ENCODE measurements at places on chromosomes 1 and 21.

DNA sequence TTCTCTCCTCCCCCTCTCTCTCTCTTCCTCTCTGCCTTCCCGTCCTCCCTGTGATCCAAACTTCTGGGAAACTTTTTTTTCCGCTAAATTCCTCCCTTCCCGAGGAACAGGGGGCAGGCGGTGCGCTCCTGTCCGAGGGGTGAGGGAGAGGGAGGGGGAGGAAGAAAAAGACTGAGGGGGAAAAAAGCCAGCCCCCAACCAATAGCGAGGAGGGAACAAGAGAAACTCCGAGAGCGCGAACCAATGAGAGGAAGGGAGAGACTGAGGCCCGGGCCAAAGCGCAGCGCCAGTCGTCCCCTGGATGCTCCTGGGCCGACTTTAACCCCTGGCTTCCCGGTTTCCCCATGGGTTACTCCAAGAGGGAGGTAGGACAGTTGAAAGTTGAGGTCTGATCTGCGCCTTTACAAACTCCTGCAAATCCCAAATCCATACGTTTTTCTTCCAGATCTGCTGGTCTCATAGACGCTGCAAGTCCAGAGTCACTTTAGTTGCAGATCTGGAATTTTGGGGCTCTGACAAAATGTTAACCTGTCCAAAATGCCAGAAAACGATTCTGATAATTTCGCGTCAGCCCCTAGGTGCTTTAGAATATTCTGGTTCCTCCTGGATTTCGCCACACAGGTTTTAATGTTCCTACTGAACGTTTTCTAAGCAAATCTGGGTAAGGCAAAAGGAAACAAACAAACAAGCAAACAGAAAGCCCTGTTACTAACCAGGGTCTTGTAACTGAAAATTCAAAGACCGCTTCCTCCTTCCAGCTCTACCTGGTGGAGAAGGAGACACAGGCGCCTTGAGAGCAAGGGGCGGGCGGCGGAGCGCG is at the start of gene TBX15:
Gene TBX15, minus strand, starts transcription at position 158 of the 820 bp plus-strand sequence. CDS start 548 bp downstream, outside the sequence.
- ATAC-seq = no peak

DNA sequence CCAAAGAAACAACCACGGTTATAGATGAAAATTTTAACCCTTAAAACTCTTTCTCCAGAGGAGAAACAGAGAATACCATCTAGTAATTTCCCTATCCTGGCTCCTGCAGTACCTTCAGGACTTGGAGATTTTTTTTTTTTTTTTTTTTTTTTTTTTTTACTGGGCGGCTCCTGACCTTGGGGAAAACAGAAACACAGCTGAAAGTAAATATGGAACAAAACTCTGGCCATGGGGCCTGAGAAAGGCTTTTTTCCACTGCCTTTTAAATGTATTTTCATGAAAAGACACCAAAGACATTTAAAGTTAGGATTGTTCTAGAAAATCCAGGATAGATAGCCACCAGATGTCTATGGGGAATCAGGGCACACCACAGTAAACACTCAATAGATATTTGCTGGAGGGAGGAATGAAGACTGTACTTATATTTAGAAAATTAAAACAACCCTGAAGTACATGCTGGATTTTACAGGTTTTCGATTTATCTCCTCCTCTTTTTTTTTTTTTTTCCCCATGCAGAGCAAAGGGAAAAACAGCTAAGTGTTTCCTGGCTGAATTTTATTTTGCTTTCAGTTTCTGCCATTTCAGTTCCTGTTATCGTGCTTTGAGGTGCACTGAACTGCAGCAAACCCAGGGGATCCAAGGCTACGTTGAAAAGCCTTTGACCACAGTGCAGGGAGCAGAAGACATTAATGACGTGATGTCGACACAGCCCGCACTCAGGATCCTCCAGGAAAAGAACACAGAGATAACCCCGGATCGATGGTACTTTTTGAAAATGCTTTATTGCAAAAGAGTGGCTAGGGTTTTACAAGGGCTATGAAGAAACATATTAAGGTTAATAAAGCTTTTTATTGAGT is 35.7 kb upstream of the CNN3 start:
- ATAC-seq = peak; percentile 70

DNA sequence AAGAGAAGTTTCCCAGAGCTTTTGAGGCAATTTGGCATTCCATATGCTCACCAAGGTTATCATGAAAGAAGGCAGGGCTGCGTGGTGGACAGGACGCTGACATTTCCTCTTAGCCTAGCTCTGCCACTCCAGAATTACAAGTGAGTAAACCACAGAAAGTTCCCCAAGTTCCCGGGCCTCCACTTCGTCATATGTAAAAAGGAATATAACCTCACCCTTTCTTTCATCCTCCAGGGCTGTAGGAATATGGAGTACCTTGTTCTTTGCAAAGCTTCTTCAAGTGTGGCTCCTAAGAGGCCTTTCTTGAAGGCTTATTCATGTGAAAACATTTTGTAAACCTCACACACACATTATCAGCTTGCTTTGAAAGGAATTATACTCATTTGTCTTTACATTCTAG is 210.2 kb downstream of the GREM2 start:
- ATAC-seq = no peak

DNA sequence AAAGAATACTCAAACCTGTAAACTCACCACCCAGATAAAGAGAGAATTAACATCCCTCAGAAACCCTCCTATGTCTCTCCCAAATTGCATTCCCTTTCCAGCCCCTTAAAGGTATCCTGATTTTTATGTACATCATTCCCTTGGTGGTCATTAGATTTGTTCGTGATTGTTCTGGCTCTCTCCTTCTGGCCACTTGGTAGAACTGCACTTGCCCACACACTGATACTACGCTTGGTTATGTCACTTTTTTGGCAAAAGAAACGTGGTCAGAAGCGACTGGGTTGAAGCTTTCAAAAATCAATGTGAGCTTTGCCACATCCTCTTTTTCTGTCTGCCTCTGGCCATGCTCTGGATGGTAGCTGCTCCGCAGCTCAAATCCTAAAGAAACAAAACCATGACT is 76.3 kb downstream of the KRTAP19-8 start:
- ATAC-seq = no peak

- ATAC-seq = no peak
These were observed 363.5 kb upstream of the DUSP10 start for GRCh38 chr1:222105393-222105737.

GRCh38 chr21:18677632-18678031 is 274.0 kb upstream of the TMPRSS15 start:
- ATAC-seq = no peak

DNA sequence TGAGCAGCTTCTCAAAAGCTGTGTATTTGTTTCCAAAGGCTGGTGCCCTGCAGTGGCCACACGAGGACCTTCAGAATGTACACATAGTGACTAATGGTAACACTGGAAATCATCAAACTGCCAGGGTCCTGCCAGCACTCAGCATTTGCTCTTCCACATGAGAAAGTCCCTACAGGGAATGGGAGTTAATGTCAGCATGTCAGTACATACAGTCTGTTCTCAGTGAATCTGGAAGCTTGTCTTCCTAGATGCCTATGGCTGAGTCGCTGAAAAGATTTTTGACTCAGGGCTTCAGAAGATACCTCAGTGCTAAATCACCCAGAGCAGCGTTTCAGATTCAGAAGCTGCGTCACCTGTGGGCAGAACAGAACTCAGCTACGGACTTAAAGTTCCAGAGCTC is 108.2 kb downstream of the CDC7 start:
- ATAC-seq = no peak

- no peak for ATAC-seq
These were observed 97.7 kb downstream of the NEK7 start for GRCh38 chr1:198254521-198254920.

- no peak for ATAC-seq
These were observed 15.9 kb downstream of the RCAN1 start for GRCh38 chr21:34598931-34599400.

DNA sequence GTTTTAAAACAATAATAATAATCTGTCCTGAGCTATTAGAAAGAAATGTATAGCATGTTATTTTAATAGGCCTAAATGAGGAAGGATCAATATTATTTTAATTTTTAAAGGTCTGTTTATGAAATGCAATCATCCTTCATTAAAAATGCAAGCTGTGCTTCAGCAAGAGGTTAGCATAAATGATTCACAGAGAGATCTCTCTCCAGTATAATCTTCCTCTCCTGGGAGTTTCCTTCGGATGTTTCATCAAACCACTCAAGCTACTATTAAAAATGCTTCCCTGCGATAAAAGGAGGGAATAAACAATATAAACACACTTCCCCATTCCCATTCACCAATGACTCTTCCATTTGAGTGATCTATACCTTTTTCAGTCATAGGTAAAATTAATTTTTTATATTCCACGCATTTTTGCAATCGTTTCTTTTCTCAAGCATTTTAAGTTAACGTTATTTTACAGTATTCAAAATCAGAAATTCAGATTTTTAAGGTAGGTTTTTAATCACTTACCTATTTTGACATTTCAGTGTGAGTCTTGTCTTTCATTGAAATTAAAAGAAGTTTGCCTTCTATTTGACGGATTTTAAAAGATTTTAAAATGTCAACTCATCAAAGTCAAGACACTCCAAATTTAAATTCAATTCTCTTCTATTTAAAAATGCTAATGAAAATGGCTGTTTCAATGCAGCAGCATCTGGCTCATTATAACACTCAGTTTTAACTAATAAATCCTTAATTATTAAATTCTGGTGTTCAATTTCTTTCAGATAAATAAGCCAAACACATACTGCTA is 64.3 kb downstream of the RERE start:
- no peak for ATAC-seq

GRCh38 chr1:3244025-3244926 is 175.3 kb downstream of the PRDM16 start:
- ATAC-seq = no peak

DNA sequence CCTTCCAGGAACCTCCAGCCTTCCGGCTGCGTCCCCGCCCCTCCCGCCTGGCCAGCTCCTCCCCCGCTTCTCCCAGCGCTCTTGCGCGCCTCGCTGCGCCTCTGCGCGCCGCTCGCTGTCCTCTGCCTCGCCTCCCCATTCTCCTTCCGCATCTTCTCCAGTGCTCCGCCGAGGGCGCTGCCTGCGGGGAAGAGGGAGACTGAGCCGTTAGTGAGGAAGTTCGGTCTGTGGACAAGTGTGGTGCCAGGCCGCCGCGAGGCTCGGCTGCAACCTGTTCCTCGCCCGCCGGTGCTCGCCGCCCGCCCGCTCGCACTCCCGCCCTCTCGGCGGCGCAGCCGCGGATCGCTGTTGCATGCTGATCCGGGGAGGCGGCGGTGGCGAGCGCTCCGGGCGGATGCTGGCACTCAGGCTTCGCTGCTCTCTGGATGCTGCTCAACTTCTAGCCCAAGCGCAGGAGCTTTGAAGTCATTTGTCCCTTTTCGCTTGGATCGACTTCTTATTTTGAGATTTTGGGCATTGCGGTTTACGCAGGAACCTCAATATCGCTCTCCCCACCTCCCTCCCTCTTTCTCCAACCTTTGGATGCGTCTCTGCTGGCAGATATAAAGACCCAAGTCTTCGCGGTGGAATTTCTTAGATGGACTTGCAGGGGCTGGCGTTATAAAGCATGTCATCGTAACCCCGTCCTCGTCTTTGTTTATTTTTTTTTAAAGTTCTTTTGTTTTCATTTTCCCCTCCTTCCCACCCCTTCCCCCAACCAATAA is 614 bp upstream of the CACNA1E start:
- no peak for ATAC-seq

GRCh38 chr1:53076165-53076564 is 14.2 kb downstream of the PODN start:
- no peak for ATAC-seq

- no peak for ATAC-seq
These were observed 90.7 kb downstream of the VPS13D start for GRCh38 chr1:12320486-12320885.

- no peak for ATAC-seq
These were observed 13.3 kb downstream of the RPS6KA1 start for GRCh38 chr1:26542771-26543451.

DNA sequence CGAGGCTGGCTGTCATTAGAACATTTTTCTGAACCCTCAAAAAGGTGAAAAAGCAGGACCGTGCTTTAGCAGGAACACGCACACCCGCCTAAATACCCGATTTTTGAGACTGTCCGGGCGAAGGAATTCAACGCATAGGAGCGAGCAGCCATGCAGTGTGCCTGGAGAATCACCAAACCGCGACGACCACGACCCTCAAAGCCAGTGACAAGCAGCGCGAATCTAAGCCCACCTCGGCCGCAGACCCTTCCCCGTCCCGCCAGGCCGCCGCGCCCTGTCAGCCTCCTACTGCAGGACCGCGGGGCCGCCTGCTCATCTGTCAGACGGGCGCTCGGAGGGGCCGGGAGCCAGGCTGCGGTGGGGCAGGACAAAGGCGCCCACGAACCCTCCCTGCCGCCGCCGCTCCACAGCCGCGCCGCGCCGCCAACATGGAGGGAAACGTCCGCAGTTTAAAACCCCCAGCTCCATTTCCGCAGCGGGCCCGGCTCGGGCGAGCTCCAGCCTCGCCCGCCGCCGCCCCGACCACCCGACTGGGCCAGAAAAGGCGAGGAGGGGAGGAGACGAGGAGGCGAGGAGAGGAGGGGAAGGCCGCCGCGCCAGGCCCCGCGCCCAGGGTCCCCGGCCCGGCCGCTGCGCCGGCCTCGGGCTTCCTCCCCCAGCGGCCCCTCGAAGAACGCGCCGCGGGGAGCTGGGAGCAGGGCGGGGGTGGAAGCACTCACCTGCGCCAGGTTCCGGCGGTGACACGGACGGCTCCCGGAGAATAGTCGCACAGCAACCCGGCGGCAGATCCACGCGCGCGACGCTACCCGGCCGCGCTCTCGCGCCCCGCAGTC is at the start of gene LBR:
Gene LBR, minus strand, starts transcription at position 804 of the 833 bp plus-strand sequence. CDS start 3,963 bp downstream, outside the sequence.
- ATAC-seq = no peak

DNA sequence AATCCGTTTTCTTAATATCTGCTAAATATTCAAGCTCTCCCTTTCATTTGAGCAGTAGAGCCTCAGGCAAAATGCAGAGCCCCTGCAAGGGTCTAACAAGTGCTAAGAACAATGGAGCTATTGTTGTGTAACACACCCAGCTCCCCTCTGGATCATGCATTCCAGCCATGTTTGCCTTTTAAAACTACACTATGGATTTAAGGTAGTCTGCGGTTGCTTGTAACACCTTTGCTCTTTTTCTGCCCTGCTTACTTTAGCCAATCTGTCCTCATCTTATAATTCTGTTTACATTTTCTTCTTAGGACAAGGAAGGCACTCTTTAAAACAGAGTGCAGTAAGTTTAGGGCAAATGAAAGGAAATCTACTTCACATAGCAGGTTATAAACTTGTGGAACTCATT is 60.0 kb upstream of the C1orf105 start:
- no peak for ATAC-seq

GRCh38 chr1:5164158-5164557 is 509.7 kb downstream of the AJAP1 start:
- peak; percentile 28 for ATAC-seq

GRCh38 chr1:99579691-99580172 is 66.2 kb upstream of the PALMD start:
- no peak for ATAC-seq

- peak; percentile 35 for ATAC-seq
These were observed 62.8 kb upstream of the BCAR3 start for GRCh38 chr1:93744299-93744988.

DNA sequence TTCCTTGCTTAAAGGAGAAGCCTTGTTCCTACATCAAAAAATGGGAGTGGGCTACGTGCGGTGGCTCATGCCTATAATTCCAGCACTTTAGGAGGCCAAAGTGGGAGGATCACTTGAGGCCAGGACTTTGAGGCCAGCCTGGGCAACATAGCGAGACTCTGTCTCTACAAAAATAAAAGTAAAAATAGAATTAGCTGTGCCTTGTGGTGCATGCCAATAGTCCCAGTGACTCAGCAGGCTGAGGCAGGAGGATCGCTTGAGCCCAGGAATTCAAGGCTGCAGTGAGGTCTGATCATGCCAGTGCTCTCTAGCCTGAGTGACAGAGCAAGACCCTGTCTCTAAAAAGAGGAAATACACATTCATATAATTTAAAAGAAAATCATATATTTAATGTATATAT is 127.1 kb downstream of the C1orf21 start:
- ATAC-seq = no peak

Measured in activated CD4-positive, CD25-positive, alpha-beta regulatory T cell treated with anti-CD3 and anti-CD28 coated beads, Interleukin-2, amount 50 U/mL, for 24 hours (primary cell).